NCI-H1092 (cell line): ENCODE measurements at places on chromosomes 1 and 21.

- peak; percentile 31 for DNase-seq
These were observed 34.7 kb upstream of the EXOSC10 start for GRCh38 chr1:11134251-11134897.

GRCh38 chr1:156692925-156693847 is 12.2 kb downstream of the CRABP2 start:
- DNase-seq = no peak

GRCh38 chr21:44778983-44779382 is 22.6 kb downstream of the UBE2G2 start:
- DNase-seq = no peak

DNA sequence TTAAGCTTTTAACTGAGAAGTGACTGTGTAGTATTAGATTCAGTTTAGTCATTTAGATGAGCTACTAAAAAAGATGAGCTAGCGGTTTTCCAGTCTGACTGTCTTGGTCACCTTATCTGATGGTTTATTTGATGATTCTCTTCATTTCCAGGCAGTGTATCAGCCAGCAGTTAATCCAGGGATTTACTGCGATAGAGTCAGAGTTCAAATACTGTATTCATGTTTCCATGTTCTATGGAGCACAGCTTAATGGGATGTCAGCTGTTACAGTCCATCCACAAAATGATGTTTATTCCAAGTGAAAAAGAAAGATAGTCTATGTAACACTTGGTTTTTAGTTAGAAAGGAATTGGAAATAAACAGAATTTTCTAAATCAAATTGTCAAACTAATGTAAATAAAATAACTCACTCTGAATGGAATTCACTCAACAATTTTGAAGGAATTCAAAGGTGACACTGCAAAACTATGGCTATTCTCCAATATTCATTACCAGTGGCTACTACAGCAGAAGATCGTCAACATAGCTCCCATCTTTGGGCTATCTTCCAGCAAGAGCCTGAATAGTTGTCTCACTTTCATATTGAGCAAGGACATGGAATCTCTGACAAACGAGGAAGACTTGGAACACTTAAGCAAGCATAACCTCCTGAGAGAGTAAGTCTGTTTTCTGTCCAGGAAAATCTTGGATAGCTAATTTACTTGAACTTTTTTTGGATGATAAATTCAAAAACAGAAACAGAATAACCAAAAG is 54.6 kb upstream of the DPT start:
- no peak for DNase-seq

DNA sequence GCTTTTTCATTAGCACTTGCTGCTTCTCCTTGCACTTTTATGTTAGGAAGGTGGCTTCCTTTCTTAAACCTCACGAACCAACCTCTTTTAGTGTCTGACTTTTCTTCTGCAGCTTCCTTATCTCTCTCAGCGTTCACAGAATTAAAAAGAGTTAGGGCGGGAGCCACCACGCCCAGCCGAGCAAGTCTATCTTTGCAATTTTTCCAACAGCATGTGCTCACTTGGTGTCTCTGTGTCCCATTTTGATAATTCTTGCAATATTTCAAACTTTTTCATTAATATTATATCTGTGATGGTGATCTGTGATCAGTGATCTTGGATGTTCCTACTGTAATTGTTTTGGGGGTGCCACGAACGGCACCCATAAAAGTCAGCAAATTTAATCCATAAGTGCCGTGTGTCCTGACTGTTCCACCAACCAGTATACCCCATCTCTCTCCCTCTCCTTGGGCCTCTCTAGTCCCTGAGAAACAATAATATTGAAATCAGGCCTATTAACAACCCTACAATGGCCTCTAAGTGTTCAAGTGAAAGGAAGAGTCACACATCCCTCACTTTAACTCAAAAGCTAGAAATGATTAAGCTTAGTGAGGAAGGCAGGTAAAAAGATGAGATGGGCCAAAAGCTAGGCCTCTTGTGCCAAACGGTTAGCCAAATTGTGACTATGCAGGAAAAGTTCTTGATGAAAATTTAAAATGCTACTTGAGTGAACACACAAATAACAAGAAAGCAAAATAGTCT is 15.9 kb upstream of the ITPKB start:
- DNase-seq = no peak

GRCh38 chr1:104765085-104765484 is 1015.4 kb downstream of the AMY1C start:
- no peak for DNase-seq

DNA sequence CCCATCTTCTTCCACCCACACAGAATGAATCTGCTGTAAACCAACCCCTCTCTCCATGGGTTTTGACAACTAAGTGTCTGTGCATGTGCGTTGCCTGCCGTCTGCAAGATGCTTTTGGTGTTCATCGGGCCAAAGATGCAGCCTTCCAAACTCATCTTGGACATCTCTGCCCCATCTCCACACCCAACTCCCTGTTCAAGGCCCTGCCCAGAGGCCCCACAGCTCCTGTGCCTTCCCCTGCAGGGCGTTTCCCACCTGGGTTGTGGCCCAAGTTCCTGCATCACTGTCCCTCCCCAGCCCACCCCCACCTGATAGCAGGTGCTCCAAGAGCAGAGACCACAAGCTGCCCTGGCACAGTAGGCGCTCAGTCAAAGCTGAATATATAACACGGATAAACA is 103.2 kb downstream of the BCAR3 start:
- DNase-seq = no peak

GRCh38 chr1:147641695-147642592 is 28.4 kb downstream of the ACP6 start:
- peak; percentile 28 for DNase-seq

DNA sequence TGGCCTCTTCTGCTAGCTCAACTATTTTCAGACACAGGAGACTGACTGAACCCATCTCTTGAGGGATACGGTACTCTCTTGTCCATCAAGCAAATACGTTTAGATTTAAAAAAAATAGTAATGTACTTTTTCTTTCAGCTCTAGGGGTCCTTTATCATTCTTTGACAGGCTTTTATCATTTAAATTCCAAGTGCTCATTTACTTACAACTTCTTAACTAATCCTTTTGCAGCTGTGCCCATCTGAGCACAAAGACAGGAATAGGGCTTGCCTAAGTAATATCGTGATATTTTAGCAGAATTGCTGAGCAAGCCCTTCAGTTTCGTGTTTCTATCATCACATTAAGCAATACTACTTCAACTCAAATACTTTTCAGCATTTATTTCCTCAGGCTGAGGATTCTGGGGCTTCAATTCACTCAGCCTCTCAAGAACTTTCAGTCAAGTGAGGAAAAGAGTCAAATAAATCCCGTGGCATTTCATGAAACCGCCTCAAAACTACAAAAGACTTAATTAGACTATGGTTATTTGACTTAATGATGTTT is 317.6 kb downstream of the BACH1 start:
- no peak for DNase-seq

- no peak for DNase-seq
These were observed 147.8 kb upstream of the POGK start for GRCh38 chr1:166691476-166691875.

DNA sequence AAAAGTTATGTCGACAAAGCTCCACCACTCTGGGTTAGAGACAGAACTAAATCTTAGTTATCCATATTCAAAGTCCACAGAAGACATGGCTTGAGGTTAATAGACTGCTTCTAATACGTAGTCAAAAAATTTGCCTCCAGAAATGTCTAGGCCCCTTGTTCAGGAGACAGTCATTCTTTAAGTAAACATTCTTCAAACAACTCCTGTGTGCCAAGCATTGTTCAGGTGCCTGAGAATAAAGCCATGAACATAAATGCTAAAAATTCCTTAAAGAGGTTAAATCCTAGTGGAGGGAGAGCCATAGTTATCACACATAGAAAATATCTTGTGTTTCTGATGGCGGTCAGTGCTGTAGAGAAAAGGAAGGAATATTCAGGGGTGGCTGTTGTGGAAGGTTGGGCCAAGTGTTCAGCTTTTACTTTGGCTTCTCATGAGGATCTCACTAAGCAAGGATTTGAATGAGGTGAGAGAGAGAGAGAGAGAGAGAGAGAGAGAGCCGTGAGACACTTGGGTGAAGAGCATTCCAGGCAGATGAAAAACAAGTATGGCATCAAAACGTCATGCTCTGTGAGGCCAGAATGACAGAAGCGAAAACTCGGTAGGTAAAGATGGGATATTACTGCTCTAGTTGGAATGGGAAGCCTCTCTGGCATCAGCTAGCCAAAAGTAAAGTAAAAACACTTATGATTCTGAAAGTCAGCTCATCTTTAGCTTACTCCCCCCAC is 187.1 kb downstream of the GREM2 start:
- no peak for DNase-seq

GRCh38 chr1:171434717-171435346 is 50.5 kb upstream of the PRRC2C start:
- DNase-seq = no peak

DNA sequence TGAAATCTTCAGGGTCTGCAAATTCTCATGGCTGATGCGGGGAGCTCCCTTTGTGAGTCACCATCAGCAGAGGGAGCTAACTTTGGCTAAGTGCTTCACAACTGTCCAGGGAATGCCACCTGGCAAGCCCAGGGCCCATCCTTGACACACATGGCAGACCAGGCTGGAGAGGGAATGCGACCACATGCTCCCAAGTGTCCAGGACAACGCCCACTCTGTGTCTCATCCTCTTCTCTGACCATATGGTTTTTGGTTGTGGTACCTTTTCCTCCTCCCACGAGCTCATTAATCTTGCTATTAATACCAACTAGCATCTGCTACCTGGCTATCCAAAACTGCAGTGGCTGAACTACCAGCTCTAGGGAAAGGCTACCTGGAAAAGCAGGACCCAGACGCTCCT is 37.1 kb upstream of the CLSTN1 start:
- no peak for DNase-seq

DNA sequence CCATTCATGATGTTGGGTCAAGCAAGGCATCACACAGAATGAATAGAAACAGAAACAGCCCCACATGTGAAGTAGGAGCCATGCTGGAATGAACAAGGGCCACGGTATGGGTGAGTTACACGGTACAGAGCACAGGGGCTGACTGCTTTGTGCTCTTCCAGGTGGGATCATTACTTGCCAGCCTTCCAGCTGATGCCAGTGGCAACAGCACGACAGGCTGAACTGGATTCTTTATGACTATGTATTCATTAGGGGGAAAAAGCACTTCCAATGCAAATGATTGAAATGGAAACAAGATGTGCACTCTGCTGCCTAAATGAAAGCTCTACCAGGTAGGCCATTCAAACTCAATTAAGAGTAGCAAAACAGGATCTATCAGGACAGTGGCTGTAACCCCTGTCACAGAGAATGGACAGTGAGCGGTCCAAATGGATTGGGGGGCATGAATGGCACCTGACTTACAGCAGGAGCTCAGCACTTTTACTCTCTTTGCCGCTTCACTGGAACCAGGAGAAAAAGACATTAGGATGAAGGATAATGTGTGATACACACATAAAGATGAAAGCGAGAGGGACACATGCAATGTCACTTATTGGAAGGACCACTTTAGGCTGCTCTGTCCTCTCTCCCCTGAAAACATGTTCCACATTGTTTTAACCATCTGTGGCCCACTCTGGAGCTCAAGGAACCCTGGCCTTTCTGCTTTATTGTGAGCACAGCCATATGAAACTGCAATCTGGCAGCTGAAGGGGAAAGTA is 23.4 kb upstream of the IRF2BP2 start:
- no peak for DNase-seq

DNA sequence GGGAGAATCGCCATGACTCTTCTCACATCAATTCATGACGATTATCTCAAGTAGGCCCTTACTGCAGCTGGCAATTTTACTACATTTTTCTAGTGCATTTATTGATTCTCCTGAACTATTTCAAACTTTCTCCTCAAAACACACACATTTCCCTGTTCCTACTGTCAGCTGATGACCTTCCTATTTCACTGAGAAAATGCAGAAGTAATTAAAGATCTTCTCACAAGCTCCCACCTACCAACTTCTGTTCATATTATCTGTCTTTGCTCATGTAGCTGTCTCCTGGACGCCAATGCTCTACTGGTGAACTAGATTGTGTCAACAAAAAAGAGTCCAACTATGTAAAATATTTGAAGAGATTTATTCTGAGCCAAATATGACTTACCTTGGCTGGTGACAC is 36.4 kb upstream of the FASLG start:
- no peak for DNase-seq

- no peak for DNase-seq
These were observed 84.4 kb upstream of the CXADR start for GRCh38 chr21:17428484-17428869.

DNA sequence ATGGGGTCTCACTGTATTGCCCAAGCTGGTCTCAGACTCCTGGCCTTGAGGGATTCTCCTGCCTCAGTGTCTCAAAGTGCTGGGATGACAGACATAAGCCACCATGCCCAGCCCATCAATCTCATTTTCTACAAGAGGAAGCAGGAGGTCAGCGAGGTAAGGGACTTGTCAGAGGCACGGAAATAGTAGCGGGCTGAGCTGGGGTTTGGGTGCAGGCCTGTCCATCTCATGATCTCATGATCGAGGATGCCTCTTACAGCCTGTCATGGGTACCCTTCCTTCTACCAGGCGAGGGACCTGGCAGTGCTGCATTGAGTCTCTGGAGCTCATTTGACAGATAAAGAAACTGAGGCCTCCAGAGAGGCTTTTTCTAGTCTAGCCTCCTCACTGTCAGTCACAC is 28.5 kb upstream of the SCCPDH start:
- DNase-seq = no peak

- peak; percentile 51 for DNase-seq
These were observed 271.0 kb downstream of the TRABD2B start for GRCh38 chr1:47725992-47726855.
